ENCODE measurements at places on chromosomes 5 and 9. TPM values are rescaled to one million over a fixed set of nuclear protein-coding genes. Genes with fewer than 3 reads are reported as not detected.

OXCT1 gene
- 15.3 TPM for total RNA-seq

DNA sequence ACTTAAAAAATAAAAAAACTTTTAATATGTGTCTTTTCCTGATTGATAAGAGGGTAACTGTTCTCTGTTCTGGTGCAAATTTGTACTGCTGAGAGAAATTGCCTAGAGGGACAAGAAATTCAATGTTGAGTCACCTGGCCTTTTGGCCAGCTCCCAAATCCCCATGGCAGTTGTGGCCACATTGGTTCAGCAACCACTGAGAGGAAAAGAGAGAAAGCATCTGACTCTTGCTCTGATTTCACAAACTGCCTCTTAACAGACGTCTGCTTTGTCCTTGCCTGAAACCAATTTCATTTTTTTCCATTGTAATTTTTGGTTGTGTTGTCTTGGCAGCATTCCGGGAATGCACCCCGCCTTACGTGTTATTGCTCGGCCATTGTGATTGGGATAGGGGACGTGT is 42.4 kb downstream of the NTRK2 start:
- peak; percentile 91 for DNase-seq

DNA sequence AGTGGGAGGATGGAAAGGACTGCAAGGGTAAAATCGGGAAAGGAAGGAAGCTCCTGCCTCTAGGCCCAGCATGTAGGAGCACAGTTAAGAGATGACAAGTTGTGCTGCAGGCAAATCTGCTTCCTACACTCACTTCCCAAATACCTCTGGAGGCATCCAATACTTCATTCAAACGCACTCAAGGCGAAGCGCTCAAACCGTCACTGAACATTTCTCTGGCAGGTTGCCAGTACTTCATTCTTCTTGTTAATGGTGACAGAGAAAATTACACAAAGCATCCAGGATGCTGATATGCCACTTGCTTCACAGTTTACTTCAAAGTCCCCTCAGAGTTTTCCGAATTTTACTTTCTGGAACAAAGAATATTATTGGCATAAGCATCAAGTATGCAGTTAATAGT is 59.8 kb downstream of the NREP start:
- DNase-seq: no peak

- no peak for DNase-seq
These were observed 15.3 kb upstream of the CD180 start for GRCh38 chr5:67211926-67212325.

IFNA21 gene
- not detected for total RNA-seq

DNA sequence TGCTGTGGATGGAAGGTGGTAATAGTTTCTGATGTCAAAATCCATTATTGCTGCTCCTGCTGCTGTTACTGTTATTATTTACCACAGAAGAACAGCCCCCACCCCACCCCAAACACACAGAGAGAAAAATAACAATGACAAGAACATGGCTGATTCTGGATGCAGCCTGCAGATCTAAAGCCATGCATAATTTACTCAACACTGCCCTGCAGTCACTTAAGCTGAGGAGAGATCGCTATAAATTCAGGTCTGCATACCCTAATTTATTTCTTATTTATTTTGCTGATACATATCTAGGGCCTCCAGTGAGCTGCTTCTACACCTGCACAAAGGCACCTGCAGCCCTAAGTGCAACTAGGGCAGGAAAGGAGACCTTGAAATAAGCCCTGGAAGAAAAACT is 132.0 kb downstream of the TRIM32 start:
- DNase-seq: no peak

DNA sequence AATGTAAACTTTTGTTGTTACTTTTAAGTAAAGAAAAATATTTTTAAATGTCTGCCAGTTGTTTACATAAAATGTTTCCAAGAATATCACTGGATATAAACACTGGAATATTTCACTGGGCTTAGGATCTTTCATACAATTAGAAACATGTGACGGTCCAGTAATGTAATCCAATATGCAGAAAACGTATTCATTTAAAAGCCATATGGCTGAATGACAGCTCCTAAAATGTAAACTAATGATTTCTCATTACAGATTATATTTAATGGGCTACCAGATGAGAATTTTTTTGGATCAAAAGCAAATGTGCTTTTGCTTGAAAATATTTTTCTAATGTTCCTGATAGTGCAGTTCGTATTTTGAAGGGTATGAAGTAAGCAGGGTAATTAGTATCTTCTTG is 124.3 kb downstream of the TTC39B start:
- DNase-seq: no peak

- DNase-seq: no peak
These were observed 99.9 kb upstream of the PITX1 start for GRCh38 chr5:135133698-135134515.

ZNF879 gene
- 0.76 TPM for total RNA-seq

DNA sequence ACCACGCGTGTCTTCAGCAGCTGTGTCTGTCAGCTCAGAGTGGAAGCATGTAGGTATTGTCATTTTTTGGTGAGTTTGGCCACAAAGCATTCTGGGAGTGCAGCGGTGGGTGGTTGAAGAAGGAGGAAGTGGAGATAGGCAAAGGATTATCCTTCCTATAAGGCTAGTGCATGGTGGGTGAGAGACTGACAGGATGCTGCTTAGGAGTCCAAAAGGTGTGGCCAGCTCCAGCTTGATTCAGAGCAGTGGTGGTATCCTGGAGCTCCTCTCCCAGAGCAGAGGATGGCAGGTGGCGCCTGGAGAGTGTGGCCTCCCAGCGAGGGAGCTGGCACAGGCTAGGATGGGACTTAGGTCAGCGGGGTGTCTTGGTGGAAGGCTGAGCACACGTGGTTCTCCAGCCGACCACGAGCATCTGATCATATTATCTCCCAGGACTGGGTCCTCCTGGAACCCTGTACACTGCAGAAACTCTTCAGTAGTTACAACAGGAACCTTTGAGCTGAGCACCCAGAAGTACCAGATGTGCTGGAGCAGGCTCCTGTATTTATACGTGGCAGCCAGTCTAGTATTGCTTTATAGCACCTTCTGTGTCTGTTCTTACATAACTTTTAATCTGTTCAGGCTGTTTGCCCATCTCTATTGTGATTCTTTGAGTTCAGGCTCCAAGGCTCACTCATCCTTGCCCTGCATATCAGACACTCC is 29.6 kb downstream of the MAML1 start:
- no peak for DNase-seq

GRCh38 chr9:89412541-89412940 is 85.4 kb downstream of the SEMA4D start:
- DNase-seq: no peak

DNA sequence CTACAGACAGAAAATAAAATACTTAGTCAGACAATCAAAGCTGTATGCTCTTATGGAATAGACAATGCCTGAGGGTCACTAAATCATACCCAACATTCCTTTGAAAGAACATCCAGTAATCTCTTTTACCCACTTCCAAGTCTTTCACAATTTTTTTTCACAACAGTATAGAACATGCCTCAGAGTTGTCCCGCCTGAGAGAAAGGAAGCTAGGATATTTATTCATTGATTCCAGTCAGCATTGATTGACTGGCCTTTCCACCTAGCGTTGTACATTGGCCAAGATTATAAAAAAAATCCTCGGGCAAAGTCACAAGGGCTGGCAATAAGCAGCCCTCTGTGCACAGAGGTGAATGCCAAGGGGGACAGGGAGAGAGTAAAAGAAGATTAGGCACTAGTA is 318.1 kb upstream of the PIK3R1 start:
- no peak for DNase-seq

ZMAT2 gene
- total RNA-seq: 73.5 TPM

WDR31 gene
- 0.46 TPM for total RNA-seq

DNA sequence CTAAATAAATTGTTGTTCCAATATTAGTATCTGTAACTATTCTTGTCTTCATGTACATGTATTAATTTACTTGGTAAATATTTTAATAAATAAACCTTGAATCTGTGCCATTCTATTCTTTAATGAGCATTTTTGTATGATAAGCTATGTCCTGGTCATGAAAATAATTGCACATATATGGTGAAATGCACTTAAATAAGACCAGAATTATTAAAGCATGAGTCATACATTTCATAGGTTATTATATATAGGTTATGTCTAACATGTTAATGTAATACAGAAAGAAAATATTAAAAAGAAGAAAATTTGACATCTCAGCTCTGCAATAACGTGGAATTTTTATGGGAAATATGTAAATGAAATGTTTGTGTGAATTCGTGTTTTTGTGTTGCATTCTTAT is 1168.1 kb downstream of the TAF11L14 start:
- DNase-seq: no peak

RNF183 gene
- not detected for total RNA-seq

- DNase-seq: peak; percentile 30
These were observed 98.4 kb downstream of the LIX1 start for GRCh38 chr5:97044052-97044451.
